Kidney (tissue), 22 donors: ENCODE measurements at places on chromosomes 4 and X.

GRCh38 chr4:27066591-27066990 lies 205.9 kb downstream of the STIM2 start:
- no peak for DNase-seq

- DNase-seq = no peak
Observed at GRCh38 chr4:61994036-61994435, 793.9 kb downstream of the ADGRL3 start.

GRCh38 chr4:55721651-55722050 lies 85.6 kb upstream of the NMU start:
- no peak for DNase-seq

DNA sequence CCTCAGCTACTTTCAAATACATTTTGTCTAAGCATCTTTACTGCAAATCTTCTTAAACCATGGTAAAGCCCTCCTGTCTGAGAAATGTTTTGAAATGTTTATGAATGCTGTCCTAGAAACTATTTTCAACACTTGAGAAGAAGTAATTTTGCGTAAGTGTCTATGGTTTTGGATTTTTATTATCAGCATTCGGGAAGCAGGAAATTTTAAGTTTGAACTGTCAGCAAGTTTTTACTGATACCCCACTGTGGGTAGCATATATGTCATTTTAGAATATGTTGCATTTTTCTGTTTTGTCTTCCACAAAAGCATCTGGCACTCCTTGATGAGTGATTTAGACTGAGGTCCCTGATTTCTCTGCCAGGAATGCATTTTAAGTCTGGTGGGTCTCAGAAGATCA lies 302.4 kb upstream of the GIMD1 start:
- DNase-seq = no peak

GRCh38 chr4:84920617-84921016 lies 45.9 kb downstream of the WDFY3 start:
- DNase-seq = no peak

GRCh38 chr4:76430519-76431388 lies 4.3 kb upstream of the SHROOM3 start:
- no peak for DNase-seq

DNA sequence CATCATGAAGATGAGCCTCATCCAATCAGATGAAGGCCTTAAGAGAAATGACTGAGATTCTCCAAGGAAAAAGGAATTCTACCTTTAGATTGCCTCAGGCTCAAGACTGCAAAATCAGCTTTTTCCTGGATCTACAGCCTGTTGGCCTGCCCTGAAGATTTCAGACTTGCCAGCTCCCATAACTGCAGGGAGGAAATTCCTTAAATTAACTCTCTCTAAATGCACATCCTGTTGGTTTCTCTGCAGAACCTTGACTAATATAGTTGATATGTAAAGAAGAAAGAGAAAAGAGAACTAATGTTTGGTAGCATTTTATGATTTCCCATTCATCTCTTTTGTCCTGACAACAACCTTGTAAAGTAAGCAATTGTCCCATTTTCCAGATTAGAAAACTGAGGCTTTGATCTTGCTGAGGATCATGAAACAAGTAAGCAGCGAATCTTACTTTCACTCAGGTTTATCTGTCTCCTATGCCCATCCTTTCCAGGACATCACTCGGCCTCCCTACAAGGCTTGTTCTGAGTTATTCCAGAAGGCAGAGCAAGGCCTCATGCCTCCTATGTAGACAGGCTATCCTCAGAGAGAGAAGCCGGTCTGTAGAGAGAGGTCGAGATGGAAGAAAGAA lies 115.0 kb upstream of the LDB2 start:
- no peak for DNase-seq

- peak; percentile 7 for DNase-seq
Observed at GRCh38 chr4:10239982-10240654, 123.5 kb upstream of the WDR1 start.

- no peak for DNase-seq
Observed at GRCh38 chr4:38343608-38344007, 320.4 kb upstream of the KLF3 start.

DNA sequence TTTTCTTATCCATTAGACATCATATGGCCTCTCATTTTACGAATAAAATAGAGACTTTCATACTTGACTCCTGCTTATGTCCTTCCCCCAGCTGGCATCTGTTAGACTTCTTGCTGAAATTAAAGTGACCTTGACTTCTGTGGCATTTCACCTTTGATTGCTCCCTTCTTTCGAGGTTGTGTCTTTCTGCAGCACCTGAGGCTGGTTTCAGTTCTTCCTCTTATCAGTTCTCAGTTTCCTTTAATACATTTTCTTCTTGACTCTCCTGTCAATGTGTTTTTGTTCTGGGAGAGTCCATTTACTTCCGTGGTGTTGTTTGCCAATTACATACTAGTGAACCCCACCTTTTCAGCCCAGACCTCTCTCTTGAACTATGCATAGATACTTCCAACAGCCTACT lies 81.6 kb downstream of the RBPJ start:
- DNase-seq = no peak

DNA sequence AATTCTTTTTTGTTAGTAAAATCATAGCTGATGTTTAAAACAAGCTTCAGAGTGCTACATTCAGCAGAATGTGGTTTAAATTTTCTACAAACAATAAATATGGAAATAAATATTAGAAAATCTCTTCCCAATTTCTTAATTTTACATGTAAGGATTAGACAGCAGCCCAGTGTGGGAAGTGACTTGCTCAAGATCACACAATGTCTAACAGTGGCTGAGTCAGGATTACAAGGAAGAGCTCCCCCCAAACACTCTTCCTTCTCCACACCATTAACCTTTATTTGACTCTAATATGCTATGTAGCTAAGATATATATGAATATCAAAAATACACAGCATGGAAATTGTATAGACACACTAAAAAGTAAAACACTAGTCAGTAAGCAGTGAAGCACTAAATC lies 59.5 kb downstream of the SLC10A7 start:
- DNase-seq = no peak

DNA sequence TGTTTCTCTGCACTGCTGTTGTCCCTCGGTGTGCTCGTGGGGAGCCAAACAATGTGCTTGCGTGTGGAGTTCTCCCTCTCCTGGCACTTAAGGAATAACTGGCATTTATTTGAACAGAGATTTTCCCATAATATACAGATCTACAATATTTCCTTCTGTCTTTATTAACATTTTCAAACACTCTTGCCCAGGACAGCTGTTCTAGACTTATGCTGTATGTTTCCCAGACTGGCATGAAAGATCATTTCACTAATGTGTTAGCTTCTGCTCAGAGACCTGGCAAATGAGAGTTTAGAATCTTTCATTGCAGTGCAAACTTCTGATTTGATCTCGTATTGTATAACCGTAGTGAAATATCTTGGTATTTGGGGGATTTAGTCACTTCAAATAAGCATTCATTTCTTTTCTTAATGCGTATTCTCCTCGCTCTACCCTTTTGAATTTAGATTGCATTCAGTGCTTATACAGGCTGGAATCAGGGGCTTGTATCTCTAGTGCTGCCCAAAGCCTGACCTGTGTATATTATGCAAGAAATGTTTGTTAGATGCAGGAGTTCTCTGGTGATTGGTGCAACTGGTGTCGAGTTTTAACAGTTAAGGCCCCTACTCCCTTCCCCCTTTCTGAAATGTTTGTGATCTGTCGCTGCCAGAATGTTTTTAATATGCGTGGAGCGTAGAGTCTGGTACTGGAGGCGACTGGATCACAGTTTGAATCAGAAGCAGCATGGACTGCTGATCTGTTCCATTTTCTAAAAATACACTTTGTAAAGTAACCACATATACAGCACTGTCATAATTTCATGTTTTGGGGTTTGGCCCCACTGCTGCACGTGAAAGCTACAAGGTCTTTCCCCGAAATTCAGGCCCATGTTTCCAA lies 326.3 kb downstream of the ARHGAP10 start:
- DNase-seq = no peak

GRCh38 chr4:183352546-183352945 lies 30.3 kb upstream of the CLDN24 start:
- no peak for DNase-seq

GRCh38 chr4:72109959-72110497 lies 78.2 kb downstream of the NPFFR2 start:
- no peak for DNase-seq

DNA sequence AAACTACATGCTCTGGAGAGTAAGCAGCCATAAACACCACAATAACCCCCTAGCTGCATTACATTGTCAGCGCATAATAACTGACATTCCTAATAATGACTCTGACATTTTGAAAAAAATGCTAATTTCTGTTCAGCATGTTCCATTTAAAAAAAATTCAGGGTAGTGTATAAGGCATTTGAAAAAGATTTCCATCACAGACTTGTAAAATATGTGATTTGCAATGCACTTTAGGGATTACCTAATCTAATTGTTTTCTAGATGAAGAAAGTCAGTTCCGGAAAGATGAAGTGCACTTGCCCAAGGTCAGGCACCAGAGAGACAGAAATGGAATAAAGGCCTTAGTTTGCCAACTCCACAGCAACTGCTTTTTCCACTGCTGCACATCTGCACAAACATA lies 55.3 kb downstream of the FANCB start:
- DNase-seq = no peak

- DNase-seq = peak; percentile 74
Observed at GRCh38 chr4:89837385-89837992, 528 bp upstream of the SNCA start.

DNA sequence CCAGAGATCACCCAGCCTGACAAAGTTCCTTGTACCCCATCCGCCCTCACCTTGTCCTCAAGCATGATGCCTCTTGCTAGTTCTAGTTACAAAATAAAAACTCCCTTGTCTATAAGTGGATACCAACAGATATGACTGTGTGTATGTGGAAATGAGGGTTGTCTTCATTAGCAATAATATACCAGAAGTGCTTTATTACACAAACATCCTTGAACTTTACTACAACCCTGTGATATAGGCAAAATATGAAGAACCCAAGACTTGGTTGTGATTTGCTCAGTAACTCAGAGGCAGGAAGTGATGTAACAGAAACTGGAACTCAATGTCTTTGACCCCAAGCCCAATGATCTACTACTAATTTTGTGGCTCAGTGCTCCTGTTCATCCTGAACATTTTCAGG lies 97.6 kb downstream of the AKAP4 start:
- no peak for DNase-seq

DNA sequence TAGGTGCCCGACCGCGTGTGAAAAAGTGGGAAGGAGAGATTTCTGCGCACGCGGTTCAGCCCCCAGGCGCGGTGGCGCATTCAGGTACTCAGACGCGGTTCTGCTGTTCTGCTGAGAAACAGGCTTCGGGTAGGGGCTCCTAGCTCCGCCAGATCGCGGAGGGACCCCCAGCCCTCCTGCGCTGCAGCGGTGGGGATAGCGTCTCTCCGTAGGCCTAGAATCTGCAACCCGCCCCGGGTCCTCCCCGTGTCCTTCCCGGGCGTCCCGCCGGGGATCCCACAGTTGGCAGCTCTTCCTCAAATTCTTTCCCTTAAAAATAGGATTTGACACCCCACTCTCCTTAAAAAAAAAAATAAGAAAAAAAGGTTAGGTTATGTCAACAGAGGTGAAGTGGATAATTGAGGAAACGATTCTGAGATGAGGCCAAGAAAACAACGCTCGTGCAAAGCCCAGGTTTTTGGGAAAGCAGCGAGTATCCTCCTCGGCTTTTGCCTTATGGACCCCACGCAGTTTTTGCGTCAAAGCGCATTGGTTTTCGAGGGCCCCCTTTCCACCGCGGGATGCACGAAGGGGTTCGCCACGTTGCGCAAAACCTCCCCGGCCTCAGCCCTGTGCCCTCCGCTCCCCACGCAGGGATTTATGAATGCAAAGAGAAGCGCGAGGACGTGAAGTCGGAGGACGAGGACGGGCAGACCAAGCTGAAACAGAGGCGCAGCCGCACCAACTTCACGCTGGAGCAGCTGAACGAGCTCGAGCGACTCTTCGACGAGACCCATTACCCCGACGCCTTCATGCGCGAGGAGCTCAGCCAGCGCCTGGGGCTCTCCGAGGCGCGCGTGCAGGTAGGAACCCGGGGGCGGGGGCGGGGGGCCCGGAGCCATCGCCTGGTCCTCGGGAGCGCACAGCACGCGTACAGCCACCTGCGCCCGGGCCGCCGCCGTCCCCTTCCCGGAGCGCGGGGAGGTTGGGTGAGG lies 3.7 kb downstream of the SHOX start:
- DNase-seq = no peak

DNA sequence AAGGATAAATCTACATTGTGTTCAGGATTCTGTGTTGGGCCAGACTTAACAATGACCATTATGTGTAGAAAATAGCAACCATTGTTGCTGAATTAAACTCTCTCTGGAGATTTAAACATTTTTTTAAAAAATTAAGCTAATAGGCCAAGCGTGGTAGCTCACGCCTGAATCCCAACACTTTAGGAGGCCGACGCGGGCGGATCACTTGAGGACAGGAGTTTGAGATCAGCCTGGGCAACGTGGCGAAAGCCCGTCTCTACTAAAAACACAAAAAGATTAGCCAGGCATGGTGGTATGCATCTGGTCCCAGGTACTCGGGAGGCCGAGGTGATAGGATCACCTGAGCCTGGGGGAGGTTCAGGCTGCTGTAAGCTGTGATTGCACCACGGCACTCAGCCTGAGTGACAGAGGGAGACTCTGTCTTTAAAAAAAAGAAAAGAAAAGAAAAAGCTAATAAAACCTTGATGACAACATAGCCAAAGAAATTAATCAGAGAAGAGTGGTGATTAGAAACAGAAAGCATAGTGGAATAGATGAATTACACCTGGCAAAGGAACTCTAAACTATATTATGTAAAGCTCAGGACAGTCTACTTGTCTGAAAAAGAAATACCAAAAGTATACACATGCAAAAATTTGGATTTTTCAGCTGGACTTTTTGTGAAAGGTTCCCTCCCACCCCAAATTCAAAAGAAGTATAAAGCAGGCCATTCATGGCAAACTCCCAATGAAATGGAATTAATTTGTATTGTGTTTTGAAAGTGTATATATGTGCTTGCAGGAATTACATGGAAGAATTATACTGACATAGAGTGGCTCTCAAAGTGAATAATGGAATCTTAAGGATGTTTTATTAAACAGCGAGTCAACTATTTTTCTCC lies 21.9 kb downstream of the PLS3 start:
- no peak for DNase-seq

DNA sequence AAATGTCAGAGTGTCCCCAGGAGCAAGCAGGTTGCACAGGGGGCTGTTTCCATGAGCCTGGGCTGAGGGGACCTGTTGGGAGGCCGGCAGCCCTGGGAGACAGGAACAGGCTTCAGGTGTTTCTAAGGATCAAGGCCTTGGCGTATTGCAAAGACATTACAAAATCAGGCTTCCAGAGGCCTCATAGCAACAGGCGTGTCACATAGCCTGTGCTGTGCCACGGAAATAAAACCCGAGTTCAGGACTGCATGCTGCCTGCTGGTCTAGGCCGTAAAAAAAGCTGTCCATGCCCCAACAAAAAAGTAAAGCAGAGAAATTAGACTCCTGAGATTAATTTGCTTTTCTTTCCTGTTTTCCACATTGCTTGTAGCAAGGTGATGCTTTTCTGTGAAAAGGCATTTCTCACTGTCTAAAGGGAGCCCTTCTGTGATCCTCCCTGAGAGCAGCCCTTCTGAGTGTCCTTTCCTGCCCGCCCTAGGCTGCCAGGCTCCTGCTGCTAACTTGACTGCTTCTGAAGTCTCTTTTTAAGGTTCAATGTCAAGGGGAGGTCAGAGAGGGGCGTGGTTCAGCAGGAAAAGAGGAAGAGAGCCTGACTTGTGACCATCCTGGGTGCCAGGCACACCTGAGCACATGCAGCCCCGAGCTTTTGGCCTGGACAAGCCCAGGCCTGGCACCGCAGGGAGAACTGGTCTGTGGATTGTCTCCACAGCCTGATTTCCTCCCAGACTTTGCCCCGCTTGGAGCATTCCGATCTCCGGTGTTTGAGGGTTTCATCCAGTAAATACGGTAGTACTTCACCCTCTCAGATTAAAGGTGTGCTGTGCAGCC lies 21.3 kb downstream of the SHROOM2 start:
- no peak for DNase-seq
